ENCODE measurements at places on chromosomes 2 and 18.

GRCh38 chr2:67872481-67872880 is 190.3 kb downstream of the C1D start:
- no peak for DNase-seq

- no peak for DNase-seq
Measured at GRCh38 chr2:205187731-205188130, 494.6 kb upstream of the NRP2 start.

DNA sequence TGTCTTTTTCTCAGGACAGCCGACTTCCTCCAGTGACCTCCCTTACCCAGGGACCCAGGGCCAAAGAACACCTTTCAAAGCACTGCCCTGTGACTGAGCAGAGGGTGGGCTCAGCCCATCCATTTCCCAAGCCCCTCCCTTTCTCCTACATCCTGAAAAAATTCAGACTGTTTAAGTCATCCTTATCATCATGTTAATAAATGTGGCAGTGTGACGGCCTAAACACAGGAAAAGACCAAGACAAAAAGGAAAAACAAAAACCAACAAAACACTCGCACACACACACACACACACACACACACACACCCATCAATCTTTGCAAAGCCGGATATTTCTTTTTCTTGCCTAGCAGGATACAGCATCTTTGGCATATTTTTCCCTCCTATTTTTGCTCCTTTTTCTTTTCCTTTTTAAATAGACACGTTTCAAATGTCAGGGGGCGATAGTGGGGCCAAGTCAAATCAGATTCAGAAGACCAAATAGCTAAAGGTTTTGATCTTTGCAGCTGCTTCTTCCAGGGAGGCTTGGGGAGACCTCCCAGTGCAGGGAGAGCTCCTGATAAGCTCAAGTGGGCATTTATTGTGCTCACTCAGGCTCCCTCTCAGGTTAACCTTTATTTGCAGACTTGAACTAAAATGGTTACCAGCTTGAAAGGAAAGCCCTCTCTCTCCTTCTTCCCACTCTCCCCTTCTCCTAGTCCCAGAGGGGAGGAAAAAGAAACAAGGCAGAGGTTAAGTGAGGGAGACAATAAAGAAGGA is 39.5 kb upstream of the NRP2 start:
- no peak for DNase-seq

DNA sequence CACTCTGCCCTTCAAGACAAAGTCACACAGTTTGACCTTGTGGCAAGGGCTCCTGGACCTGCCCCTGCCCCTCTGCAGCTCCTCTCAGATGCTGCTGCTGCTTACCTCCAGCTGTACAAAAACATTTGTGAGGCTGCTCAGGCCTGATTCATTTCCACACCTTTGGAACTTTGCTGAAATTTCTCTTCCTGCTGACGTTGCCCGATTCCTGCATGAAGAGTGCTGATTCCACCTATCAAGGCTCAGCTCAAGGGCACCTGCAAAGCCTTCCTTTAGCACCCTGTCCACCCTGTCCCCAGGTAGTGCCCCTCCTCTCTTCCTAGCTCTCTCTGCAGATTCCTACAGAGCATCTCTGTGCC is 738.3 kb upstream of the HS6ST1 start:
- DNase-seq = no peak

GRCh38 chr2:8125741-8126711 is 555.8 kb upstream of the ID2 start:
- no peak for DNase-seq

GRCh38 chr2:177896587-177896986 is 176.0 kb downstream of the PDE11A start:
- DNase-seq = no peak

GRCh38 chr2:113200736-113201490 is 27.1 kb downstream of the PSD4 start:
- no peak for DNase-seq

DNA sequence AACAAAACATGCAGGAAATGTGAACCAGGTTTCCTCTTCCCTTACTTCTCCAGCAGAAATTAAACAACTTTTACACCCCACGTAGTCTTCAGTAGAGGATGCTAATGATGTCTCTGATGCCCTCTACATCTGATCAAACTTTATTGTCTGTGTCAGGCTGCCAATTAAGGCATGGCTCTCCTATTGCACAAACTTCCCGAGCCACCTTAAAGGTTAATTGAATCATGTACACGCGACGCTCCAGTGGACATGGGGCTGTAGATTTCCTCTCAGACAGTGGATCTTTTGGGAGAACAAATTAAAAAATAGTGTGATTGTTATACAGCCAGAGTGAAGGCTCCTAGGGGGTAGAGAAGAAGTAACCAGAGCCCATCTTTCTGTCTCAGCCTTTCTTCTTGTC is 301.6 kb downstream of the SMAD2 start:
- DNase-seq = no peak

- no peak for DNase-seq
Measured at GRCh38 chr2:232042911-232043574, 81.5 kb downstream of the DIS3L2 start.

- DNase-seq = no peak
Measured at GRCh38 chr2:147232225-147232669, 612.6 kb upstream of the ACVR2A start.

GRCh38 chr2:67565761-67566160 is 168.6 kb downstream of the ETAA1 start:
- DNase-seq = no peak

GRCh38 chr2:145524836-145525235 is 1004.9 kb upstream of the ZEB2 start:
- DNase-seq = no peak

DNA sequence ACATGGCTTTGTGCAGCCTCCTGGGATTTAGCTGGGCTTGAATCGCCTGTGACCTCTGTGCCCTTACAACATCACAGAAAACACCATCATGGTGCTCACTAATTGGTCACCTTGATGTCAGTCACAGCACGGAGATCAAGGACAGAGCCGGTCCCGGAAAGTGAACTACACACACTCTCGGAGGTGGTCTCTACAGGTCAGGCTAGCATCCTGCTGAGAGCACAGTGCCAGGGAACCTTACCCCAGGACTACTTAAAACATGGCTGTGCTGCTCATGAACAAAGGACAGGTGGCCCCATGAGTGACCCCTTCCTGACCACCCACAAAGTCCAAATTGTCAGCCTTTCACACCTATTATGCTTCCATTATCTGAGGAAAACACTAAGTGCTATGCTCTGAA is 1782.1 kb upstream of the CELF4 start:
- no peak for DNase-seq

DNA sequence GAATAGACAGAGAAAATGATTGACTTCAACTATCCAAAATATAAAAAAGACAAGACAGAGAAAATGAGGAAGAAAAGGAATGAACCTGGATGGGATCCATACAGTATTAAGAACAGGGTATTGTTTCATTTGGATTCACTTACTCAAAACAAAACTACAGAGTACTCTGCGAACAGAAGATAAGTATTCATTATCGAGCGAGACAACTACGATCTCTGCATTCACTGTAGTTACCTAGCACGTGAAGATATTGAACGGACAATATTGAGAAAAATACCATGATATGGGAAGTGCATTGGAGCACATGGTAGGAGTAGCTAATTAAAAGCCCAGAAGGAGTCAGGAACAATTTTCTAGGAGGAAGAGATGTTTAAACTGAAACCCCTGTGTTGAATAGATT is 1.0 kb upstream of the ORC2 start:
- no peak for DNase-seq

DNA sequence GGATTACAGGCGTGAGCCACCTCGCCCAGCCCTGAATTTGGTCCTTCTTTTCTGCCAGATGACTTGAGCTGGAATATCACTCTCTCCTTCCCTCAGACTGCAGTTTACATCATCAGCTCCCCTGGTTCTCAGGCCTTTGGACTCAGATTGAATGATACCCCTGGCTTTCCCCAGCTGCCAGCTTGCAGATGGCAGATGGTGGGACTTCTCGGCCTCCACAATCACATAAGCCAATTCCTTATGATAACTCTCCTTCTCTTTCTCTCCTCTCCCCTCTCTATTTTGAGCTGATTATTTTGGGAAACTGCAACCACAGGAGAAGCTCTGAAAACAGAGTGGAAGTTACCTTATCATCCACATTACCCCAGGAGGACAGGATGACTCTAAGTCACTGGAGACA is 33.4 kb upstream of the ATP8B1 start:
- no peak for DNase-seq

- no peak for DNase-seq
Measured at GRCh38 chr2:8534729-8535468, 147.0 kb upstream of the ID2 start.

- DNase-seq = no peak
Measured at GRCh38 chr2:14494759-14495158, 137.8 kb upstream of the LRATD1 start.

DNA sequence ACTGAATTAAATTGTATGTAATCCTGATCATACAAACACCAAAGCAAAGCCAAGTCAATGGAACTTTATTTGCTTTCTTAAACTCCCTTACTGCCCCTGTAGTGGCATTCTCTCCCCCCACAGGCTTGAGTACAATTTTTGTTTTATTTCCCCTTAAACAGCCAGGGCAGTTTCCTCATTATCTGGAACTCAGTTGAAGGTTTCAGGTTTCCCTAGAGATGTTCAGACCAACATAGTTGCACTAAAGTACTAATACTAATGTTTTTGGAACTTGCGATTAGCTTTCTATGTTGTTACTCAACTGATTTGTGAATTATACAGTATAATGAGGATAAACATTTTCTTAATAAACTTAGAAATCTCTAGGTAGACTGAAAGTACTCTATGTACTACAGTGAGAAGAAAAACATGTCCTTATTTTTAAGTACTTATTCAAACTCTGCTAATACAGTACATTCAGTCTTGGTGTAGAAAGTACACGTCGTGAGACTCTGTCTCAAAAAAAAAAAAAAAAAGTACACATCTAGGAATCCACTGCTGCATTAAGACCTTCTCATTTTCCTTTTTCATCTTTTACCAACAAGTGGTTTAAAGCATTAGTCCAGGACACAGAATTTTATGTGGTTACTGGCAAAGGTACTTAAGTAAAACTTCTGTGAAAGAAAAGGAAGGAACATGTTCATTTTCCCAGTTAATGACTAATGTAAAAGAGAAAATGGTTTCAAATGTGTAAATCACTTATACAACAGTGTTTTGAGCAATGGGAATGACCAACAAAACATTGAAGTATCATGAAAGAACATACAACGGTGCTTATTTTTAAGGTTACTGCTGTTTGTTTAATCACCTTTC is 209.5 kb upstream of the SMAD7 start:
- no peak for DNase-seq

Measured in CD4-positive, alpha-beta memory T cell (primary cell).